Renal cortex interstitium (tissue), 15 donors: ENCODE measurements at places on chromosomes 11 and 22. TPM values are rescaled to one million over a fixed set of nuclear protein-coding genes. Genes with fewer than 3 reads are reported as not detected.

- peak; percentile 49 for DNase-seq
These were observed 34.6 kb upstream of the SHANK2 start for GRCh38 chr11:71286701-71287643.

GRCh38 chr22:19848298-19849224 lies 6.1 kb downstream of the GNB1L start:
- DNase-seq = no peak

Gene SLC15A3
- 14.2 TPM for polyA plus RNA-seq

DNA sequence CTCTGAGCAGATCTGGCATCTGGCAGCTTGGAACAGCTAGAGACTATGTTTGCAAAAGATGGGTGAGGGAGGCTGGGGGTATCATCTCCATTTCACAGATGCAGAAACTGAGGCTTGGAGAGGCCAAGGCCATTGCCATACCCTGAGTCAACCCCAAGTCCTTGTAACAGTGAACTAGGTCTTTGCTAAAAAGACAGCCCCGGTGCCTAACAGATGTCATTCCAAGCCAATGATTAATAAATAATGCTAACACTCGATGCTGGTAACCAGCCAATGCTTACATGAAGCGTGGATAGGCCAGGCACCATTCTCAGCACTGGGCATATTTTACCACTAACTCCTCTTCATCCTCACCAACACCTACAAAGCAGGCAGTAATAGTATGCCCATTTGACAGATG lies 164.0 kb downstream of the MN1 start:
- DNase-seq = no peak

- no peak for DNase-seq
These were observed 17.9 kb upstream of the EMID1 start for GRCh38 chr22:29187831-29188230.

Gene GSTT2B
- polyA plus RNA-seq = 13.1 TPM

DNA sequence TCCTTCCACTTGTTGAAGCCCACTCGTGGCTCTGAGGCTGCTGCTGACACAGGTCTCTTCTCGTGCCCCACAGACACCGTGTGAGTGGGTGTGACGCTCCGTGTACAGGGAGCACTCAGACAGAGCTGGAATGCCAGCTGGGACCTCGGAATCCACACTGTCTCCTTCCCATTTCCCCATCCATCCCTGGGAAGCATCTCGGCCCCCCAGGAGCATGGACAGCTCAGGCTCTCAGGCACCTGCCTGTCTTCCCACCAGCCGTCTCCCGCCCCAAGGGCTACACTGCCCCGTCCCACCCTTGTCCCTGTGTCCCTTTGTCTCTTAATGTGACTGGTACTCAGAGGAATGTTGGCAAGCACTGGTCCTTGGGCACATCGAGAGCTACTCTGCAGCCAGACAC lies 63.8 kb downstream of the ARHGAP8 start:
- no peak for DNase-seq

Gene GDPD4
- polyA plus RNA-seq = 0.17 TPM

Gene OR8G1
- not detected for polyA plus RNA-seq

DNA sequence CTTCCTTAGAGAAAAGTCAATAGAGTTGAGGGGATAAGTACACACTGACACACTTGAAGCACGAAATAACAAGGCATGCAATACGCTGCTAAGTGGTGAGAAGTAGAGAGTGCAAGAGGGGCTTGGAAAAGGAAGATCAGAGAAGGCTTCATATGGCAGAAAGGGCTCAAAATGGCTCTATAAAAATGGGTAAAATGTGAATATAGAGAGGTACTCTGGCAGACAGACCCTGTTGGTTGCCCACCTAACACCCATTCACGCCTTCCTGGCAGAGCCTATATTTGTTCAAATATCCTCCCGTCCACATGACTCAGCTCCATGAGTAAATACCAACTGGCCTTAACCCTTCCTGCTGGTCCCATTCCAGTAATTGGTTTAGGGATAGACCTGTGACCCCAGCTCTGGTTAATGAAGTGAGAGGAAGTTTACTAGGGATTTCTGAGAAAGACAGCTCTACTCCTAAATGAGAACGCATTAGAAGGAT lies 38.9 kb upstream of the CCDC34 start:
- no peak for DNase-seq

- DNase-seq = no peak
These were observed 2.2 kb upstream of the MOV10L1 start for GRCh38 chr22:50087646-50088045.

Gene WBP2NL
- polyA plus RNA-seq = 3.3 TPM

Gene VWA5A
- 14.7 TPM for polyA plus RNA-seq
